ENCODE measurements at places on chromosomes 3 and 15.

DNA sequence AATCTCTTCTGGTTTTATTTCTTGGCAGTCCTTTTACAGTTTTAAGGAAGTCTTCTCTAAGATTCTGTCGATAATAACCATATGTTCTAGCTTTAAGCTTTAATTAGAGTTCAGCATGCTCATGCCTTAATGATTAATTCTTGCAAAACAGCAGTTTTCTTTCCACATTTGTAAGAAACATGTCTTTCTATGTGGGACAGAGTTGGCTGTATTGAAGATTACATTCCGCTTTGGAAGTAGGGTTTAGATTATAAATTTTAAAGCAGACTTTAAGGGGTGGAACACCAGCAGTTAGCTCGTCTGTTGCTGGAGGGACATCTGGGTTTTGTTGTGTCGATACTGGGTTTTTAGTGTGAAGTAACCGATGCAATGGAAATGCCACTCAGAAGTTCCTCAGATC is 35.3 kb downstream of the SQOR start:
- no peak for DNase-seq

DNA sequence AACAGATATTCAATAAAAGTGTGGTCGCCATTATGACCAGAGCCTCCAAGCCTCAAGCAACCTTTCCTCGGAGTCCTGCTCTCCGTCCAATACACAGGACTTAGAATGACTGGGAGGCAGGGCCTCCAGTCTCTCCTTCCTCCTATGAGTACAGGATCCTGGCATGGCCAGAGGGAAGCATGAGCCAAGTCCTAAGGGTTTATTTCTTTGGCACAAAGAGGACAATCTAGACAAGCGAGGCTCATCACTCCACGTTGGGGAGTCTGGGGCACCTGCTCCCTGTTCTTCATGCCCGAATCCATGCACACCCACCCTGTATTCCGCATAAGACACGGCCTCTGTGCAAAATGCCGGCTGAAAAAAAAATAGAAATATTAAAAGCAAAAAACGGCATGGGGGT is 6.8 kb downstream of the PRRT3 start:
- DNase-seq: no peak

DNA sequence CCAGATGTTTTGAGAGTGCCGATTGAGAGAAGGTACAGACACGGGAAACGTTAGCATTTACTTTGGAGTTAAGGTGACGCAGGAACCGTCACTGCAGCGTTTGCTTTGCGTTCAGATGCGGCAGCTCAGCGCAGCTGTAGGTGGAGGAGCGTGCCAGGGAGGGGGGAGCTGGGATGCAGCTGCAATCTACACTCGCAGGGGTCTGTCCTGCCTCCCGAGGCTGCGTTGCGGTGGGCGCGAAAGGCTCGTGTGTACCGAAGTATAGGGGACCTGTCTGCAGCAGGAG is 425 bp upstream of the FYTTD1 start:
- DNase-seq: no peak

- peak; percentile 86 for DNase-seq
Observed at GRCh38 chr3:123660900-123661299, 76.0 kb upstream of the HACD2 start.

- DNase-seq: no peak
Observed at GRCh38 chr3:124409650-124410275, 320.5 kb upstream of the UMPS start.

DNA sequence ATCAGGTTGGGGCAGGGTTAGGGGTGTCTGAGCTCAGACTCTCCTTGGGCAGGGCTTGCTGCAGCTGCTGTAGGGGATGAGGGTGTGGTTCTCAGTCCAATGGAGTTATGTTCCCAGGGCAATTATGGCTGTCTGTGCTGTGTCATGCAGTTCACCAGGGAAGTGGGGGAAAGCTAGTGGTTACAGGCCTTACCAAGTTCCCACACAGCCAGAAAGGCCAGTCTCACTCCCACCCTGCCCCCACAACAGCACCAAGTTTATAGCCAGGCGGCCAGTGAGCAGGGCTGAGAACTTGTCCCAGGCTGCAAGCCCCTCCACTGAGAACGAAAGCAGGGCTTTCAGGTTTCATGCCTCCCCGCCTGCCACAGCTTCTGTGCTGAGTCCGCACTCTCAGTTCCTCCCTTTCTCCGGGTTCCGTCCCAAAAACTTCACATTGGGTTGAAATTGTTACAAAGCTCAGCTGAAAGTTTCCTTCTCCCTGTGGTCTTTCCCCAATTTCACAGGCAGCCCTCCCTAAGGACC is 19.6 kb upstream of the CPOX start:
- peak; percentile 76 for DNase-seq

DNA sequence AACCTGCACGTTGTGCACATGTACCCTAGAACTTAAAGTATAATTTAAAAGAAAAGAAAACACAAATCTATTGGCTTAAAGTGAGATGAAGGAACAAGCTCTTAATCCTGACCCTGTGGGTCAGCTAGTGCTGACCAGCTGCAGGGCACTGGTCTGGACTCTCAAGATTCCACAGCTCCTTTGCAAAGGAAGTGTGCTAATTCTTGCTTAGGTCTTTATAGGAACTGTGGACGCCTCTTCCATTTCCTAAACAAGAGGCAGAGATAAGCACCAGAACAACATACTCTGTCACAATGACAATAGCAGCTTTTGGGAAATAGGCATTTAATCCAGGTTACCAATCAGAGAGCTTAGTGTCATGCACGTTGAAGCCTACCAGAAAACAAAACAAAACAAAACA is 166.1 kb downstream of the ISL2 start:
- no peak for DNase-seq

Measured in spleen (tissue), 13 donors.